ENCODE measurements at places on chromosomes 16 and 17. TPM values are rescaled to one million over a fixed set of nuclear protein-coding genes. Genes with fewer than 3 reads are reported as not detected.

DNA sequence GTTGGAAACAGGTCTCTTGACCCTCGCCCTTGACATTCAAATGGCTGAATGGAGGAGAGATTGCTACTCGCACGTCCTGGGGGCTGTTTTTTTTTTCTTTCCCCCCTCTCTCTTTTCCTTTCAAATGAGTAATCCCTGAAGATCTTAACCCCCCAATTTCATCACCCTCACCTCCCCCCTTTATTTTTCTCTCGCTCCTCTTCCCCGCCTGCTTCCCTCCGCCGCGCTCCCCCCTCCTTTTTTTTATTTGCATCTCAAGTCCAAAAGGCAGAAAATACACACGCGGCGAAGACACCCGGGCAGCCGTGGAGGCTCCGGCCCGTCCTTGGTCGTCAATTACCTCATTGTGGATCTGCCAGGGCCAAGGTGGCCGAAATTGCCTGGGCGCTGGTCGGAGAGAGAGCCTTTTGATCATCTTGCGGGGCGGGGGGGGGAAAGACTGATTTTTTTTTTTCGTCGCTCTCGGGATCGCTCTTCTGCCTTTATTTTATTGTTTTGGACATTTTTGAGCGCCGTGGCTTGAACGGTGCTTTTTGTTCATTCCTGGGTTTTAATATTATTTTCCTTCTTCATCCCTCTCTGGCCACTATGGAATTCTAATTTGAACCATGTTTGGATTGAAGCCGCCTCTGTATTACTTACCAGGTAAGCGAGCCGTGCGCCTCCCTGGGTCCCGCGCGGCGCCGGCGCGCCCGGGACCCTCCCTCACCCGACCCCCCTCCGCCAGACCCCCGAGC is 57.2 kb upstream of the GSE1 start:
- DNase-seq: no peak
- H3K4me3 ChIP-seq: peak overlapping the region; percentile 90
- H3K27me3 ChIP-seq: no peaks in the 10 kb centered on the region
- peak overlapping the region; percentile 88 for H3K27ac ChIP-seq

QPRT gene
- 19.5 TPM for total RNA-seq

GRCh38 chr17:38908676-38909181 is 16.7 kb upstream of the LASP1NB start:
- peaks cover 24% of the 10 kb centered on the region for H3K36me3 ChIP-seq
- H3K27ac ChIP-seq: peak overlapping the region; percentile 22
- no peak overlapping the region for H3K4me3 ChIP-seq

DNA sequence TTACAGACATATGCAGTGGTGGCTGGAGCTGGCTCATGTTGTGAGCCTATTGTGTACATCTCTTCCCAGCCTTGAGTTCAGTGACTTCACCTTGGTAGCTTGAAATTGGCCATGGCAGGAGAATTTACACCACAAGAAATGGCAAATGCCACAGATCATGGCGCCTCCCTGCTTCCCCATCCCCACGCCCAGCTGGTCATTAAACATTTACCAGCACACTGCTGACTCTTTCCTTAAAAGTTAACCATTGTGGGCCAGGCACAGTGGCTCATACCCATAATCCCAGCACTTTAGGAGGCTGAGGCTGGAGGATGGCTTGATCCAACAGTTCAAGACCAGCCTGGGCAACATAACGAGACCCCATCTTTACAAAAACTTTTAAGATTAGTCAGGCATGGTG is 22.6 kb upstream of the ITGB4 start:
- H3K27me3 ChIP-seq: no peaks in the 10 kb centered on the region
- peaks cover 70% of the 10 kb centered on the region for H3K4me1 ChIP-seq
- no peak for DNase-seq
- no peak overlapping the region for H3K4me3 ChIP-seq
- no peak overlapping the region for H3K27ac ChIP-seq
- H3K36me3 ChIP-seq: peaks cover 29% of the 10 kb centered on the region

Data from chondrocyte (in vitro differentiated cells).